ENCODE measurements at places on chromosomes 3 and 15. TPM values are rescaled to one million over a fixed set of nuclear protein-coding genes. Genes with fewer than 3 reads are reported as not detected.

- H3K4me1 ChIP-seq = no peaks in the 10 kb centered on the region
- H3K36me3 ChIP-seq = no peaks in the 10 kb centered on the region
- H3K4me3 ChIP-seq = no peak overlapping the region
- H3K27ac ChIP-seq = no peak overlapping the region
Observed at GRCh38 chr3:83150896-83151295, 1389.5 kb upstream of the GBE1 start.

GRCh38 chr15:77540312-77541060 lies 92.2 kb downstream of the LINGO1 start:
- no peak overlapping the region for H3K4me3 ChIP-seq
- H3K27me3 ChIP-seq = no peaks in the 10 kb centered on the region
- no peak overlapping the region for H3K27ac ChIP-seq
- peaks cover 24% of the 10 kb centered on the region for H3K4me1 ChIP-seq

DNA sequence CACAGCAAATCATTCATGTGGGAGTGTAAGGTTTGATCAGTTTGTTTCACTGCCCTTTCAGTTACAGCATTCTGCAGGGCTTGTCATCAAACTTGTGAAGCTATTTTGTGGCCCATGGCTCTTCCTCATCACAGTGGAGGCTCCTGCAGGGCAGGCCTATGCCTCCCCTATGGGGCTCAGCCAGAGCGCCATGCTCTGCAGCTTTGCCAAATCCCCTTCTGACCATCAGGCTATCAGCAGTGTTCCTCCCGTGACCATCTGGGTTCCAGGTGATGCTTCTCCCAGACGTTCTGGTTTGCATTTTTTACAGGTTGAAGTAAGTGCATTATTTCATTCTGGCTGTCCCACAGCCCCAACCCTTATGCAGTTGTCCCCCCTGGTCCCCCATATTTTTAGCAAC lies 28.1 kb upstream of the REC114 start:
- no peaks in the 10 kb centered on the region for H3K36me3 ChIP-seq
- no peak overlapping the region for H3K27ac ChIP-seq
- no peak overlapping the region for H3K4me3 ChIP-seq
- DNase-seq = no peak
- H3K4me1 ChIP-seq = no peaks in the 10 kb centered on the region

GRCh38 chr15:65476903-65477302 lies 40.6 kb downstream of the DPP8 start:
- no peaks in the 10 kb centered on the region for H3K27me3 ChIP-seq
- no peak overlapping the region for H3K27ac ChIP-seq
- H3K36me3 ChIP-seq = peaks cover 17% of the 10 kb centered on the region
- no peaks in the 10 kb centered on the region for H3K4me1 ChIP-seq
- no peak overlapping the region for H3K4me3 ChIP-seq

GRCh38 chr3:155861476-155862183 lies 7.4 kb upstream of the SLC33A1 start:
- no peak for DNase-seq
- no peaks in the 10 kb centered on the region for H3K4me1 ChIP-seq
- H3K4me3 ChIP-seq = no peak overlapping the region
- peaks cover 9% of the 10 kb centered on the region for H3K27me3 ChIP-seq
- H3K36me3 ChIP-seq = no peaks in the 10 kb centered on the region

GRCh38 chr15:81071120-81071519 lies 63.0 kb upstream of the CFAP161 start:
- no peak overlapping the region for H3K27ac ChIP-seq
- H3K4me1 ChIP-seq = no peaks in the 10 kb centered on the region
- H3K36me3 ChIP-seq = no peaks in the 10 kb centered on the region

DNA sequence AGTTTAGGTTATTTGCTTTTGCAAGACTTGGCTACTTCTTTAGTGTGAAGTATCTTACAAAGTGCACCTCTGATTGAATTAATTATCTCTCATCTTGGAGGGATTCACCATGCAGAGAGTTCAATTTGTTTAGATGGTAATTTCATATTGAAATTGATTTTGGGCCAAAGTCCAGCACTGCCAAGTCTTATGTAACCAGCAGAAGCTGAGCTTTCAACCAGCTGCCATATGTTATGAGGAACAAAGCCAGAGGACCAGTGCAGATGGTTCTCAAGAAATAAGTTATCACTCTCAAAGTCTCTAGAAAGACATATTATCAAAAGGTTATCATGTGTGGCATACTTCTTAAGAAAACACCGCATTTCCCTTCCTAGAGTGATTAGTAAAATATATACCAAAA lies 29.0 kb downstream of the ABHD6 start:
- H3K36me3 ChIP-seq = no peaks in the 10 kb centered on the region
- no peak overlapping the region for H3K4me3 ChIP-seq
- H3K4me1 ChIP-seq = no peaks in the 10 kb centered on the region
- DNase-seq = no peak

- no peak overlapping the region for H3K4me3 ChIP-seq
- H3K4me1 ChIP-seq = peaks cover 4% of the 10 kb centered on the region
- H3K27ac ChIP-seq = no peak overlapping the region
- DNase-seq = no peak
- no peaks in the 10 kb centered on the region for H3K36me3 ChIP-seq
Observed at GRCh38 chr3:187361835-187362234, 6.3 kb upstream of the RTP4 start.

- no peaks in the 10 kb centered on the region for H3K36me3 ChIP-seq
- H3K4me3 ChIP-seq = no peak overlapping the region
- H3K27ac ChIP-seq = no peak overlapping the region
- no peaks in the 10 kb centered on the region for H3K4me1 ChIP-seq
- no peak for DNase-seq
Observed at GRCh38 chr3:191901741-191902140, 440.8 kb downstream of the PYDC2 start.

DNA sequence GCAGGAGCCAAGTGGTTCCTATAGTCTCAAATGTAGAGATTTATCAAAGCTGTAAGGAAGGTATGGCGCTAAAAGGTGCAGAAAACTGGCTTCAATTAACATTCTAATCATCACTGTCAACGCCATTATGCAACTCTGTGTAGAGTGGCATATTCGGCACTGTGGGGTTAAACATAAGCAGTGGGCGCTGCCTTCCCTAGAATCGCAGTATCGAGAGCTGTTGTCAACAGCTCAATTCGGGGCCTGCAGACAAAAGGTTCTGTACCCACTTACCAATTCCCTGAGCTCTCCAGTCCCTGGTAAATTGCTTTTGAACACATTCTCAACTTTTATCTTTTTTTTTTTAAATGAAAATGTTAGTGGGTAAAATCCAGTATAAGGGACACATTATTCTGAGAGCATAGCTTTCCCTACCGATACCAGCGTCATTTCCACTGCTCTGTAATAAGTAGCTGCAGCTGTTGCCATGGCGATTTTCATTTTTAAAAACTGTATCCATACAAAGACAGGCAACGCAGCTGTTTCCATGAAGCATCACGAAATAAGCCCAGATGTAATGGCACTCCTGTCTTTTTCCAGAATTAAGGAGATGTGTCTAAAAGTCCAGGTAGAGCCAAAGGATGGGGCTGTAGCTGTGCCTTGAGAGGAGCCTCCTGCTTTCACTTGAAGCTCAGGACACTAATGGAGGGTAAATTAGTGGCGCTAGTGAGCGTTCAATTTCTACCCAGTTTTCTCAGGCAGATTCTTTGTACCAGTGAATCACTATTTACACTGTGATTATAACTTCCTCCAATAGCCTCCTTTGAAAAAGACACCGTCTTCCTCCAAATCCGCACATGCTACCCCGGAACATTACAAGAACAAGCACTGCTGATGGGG lies 250.3 kb downstream of the SLC9A9 start:
- H3K36me3 ChIP-seq = no peaks in the 10 kb centered on the region
- no peak overlapping the region for H3K4me3 ChIP-seq
- H3K4me1 ChIP-seq = peaks cover 11% of the 10 kb centered on the region
- no peak overlapping the region for H3K27ac ChIP-seq

DNA sequence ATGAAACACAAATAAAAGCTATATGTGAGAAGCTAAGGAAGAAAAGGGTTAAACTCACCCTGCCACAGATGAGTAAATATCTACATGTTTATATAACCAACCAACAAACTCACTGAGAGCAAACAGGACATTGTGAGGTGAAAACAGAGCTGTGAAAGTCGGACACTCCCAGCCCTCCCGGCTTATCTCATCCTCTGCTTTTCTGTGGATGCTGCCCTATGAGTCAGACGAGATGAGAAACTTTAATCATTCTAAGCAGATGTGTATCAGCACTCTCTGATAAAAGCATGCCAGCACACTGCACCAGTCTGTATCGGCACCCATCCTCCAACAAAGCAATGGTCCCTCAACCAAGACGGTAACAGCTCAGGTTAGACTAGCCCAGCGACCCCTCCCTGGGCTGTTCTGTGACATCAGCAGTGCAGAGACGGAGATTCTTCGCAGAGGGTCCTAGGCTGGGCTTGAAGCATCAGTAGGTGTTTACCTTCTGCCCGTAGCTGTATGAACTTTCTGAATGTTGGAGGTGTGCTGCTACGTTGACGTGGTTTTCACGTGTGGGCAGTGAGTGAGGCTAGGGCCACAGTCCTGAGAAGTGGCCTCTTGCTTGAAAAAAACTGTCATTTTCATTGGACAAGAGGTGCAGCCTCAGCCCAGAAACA lies 119.8 kb upstream of the ALDH1A3 start:
- peaks cover 15% of the 10 kb centered on the region for H3K4me1 ChIP-seq
- no peak overlapping the region for H3K27ac ChIP-seq
- peak overlapping the region; percentile 6 for H3K4me3 ChIP-seq
- no peak for DNase-seq
- H3K27me3 ChIP-seq = peaks cover 17% of the 10 kb centered on the region

DNA sequence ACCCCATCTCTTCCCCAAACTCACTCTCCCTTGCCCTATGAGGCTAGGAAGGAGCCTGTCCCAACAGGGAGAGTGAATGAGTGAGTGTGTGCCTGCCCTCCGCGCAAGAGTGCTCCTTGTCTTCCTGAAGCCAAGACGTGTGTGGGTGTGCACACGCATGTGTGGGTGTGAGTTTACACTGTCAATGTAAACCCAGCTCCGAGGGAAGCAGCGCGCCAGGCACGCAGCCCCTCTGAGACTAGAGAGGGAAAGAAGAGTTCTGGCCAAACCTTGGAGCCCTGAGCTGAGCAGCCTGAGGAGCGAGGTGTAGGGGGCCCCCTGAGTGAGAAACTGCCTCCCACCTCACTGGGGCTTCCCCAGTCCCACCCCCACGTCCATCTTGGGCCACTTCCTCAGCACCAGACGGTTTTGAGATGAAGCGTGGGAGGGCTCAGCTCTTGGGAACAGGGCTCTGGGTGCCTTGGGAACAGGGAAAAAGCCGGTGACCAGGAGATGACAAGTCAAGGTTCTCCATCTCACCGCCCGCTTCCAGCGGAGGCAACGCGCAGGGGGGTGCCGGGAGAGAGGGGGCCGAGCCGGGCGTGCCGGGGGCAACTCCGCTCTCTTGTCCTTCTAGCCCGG lies 5.1 kb downstream of the MECOM start:
- H3K36me3 ChIP-seq = no peaks in the 10 kb centered on the region
- peaks cover 45% of the 10 kb centered on the region for H3K4me1 ChIP-seq
- peaks cover 70% of the 10 kb centered on the region for H3K27me3 ChIP-seq
- H3K4me3 ChIP-seq = peak overlapping the region; percentile 58
- peak; percentile 47 for DNase-seq

DNA sequence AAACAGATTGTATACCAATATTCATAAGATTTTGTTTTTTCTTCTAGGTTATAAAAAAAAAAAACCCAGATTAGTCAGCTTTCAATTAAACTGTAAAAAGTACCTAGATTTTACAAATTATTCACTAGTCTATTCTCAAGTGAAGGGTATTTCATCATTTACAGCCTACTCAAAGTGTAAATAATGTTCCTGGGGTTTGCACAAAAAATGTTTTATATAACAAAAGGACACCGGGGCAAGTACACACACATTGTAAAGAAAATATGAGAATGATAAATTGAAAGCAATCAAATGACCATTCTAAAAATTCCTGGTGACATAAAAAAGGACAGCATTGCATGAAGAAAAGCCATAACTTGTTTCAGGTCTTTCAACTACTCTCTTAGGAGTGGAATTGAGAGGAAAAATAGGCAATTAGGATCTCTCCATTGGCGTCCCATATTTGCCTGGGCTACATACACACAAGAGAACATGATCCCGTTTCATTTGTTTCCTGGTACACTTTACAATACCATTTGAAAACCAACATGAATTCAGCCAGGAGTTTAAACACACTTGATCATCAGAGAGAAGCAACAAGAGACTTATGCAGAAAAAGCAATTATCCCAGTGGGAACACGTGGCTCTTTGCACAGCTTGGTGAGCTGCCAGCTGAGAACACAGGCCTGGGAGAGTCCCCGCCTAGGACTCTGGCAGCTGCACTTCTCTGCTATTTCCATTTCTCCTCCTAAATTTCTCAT lies 1039.2 kb downstream of the ROBO1 start:
- H3K27me3 ChIP-seq = no peaks in the 10 kb centered on the region
- H3K36me3 ChIP-seq = no peaks in the 10 kb centered on the region
- peak overlapping the region; percentile 70 for H3K27ac ChIP-seq
- no peak overlapping the region for H3K4me3 ChIP-seq
- peaks cover 77% of the 10 kb centered on the region for H3K4me1 ChIP-seq
- peak; percentile 27 for DNase-seq

GRCh38 chr3:47527952-47528725 lies 14.6 kb upstream of the ELP6 start:
- no peak overlapping the region for H3K4me3 ChIP-seq
- H3K4me1 ChIP-seq = no peaks in the 10 kb centered on the region
- H3K27me3 ChIP-seq = no peaks in the 10 kb centered on the region
- DNase-seq = no peak

DNA sequence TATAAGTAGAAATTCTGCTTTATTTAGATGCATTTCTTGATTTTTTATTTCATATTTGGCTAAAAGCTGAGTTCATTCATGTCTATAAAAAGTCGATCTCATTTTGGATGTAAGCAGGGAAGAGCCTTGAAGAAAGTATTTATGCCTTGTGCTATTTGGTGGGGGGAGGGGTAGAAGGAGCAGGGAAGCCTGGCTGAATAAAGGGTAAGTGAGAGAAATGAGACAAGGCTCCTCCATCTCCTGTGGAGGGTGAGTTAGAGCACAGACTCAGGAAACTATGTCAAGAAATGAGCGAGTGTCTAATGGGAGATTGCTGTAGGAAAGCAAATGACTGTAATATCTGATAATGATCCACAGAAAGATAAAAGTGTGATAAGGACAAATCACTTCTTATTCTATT lies 121.8 kb upstream of the ATP11B start:
- peaks cover 36% of the 10 kb centered on the region for H3K27me3 ChIP-seq
- no peaks in the 10 kb centered on the region for H3K36me3 ChIP-seq
- no peak overlapping the region for H3K4me3 ChIP-seq
- H3K27ac ChIP-seq = no peak overlapping the region

GRCh38 chr3:12116870-12117269 lies 41.8 kb downstream of the TIMP4 start:
- H3K27ac ChIP-seq = no peak overlapping the region
- no peaks in the 10 kb centered on the region for H3K4me1 ChIP-seq
- no peak for DNase-seq
- peaks cover 23% of the 10 kb centered on the region for H3K27me3 ChIP-seq

The NANOGP8 gene
- total RNA-seq = 1.2 TPM

The PAK6 gene
- total RNA-seq = 11.1 TPM

The CDHR4 gene
- not detected for total RNA-seq

The CPNE9 gene
- total RNA-seq = not detected

The SLC22A13 gene
- total RNA-seq = 0.85 TPM

The EIF3J gene
- total RNA-seq = 75.7 TPM

Measured in mesothelial cell of epicardium (in vitro differentiated cells).